Stimulated activated CD4-positive, alpha-beta T cell treated with anti-CD3 and anti-CD28 coated beads, Interleukin-1b, Interleukin-23, amount 100 ng/mL, for 1 hour (primary cell): ENCODE measurements at places on chromosomes 3 and 15.

DNA sequence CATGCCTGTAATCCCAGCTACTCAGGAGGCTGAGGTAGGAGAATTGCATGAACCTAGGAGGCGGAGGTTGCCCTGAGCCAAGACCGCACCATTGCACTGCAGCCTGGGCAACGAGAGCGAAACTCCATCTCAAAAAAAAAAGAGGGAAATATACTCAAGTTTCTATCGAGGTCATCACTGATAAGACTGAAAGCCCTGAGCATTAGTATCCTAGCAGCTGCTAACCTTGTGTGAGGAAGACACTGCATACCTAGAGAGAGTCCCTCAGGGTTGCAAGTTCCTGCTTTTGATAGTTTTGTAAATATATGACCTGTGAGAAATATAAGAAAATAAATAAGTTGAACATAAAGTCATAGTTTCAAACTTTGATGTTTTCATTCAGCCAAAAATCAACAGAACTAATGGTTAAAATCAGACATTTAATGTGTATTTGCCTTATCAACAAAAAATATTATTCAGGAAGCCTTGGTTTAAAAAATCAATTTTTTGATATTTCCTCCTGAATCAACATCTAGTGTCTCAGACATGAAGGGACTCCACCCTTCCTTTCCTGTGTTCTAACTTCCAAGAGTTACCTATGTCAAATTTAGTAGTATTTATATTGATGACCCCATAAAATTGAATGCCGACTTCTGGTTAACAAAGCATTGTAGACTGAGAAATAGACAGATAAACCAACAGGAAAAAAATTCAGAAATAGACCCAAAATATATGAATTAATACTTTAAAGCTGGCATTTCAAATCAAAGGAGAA, 19.8 kb upstream of the USP3 start:
- DNase-seq = no peak

GRCh38 chr15:53555226-53555625, 204.2 kb downstream of the WDR72 start:
- DNase-seq = no peak

GRCh38 chr15:80986487-80986886, 3.1 kb downstream of the MESD start:
- DNase-seq = no peak

DNA sequence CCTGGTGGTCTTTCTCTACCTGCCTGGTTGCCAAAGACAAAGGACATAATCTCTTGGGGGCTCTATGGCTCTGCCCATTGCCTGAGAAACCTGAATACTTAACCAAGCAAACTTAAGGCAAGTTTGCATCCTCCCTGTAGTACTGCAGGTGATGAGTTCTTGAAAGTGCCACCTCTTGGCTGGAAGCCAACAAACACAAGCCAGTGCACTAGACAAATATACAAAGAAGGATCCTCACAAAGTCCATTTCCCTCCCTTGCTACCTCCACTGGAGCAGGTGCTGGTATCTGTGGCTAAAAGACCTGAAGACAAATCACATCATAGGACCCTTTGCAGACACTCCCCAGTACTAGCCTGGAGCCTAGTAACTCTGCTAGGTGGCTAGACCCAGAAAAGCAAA, 772.3 kb downstream of the SI start:
- DNase-seq = no peak

DNA sequence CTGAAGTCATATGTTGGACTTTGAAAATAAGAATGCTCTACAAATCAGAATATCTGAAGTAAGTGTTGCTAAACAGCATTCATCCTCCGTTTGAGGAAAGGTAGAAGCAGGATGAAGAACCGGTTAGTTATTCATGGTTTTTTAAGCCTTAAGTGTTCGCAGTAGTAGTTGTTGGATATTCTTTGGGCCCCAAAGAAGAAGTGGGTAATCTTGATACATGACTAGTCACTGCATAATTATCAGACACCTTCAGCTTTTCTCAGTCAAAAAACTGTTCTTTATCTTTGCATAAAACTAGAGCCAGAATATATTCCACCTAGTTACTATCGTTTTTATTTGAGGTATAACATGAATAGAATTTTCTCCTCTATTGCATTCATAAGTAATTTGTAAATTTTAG, 13.8 kb downstream of the RAB5A start:
- DNase-seq = no peak

- no peak for DNase-seq
Observed at GRCh38 chr3:468172-468571, 271.6 kb downstream of the CHL1 start.

GRCh38 chr3:147425388-147425850, 16.3 kb downstream of the ZIC1 start:
- no peak for DNase-seq

GRCh38 chr3:54237109-54237508, 114.8 kb downstream of the CACNA2D3 start:
- DNase-seq = no peak

- DNase-seq = no peak
Observed at GRCh38 chr15:38504680-38505467, 50.9 kb downstream of the FAM98B start.

GRCh38 chr3:108251844-108252243, 29.6 kb upstream of the IFT57 start:
- no peak for DNase-seq

DNA sequence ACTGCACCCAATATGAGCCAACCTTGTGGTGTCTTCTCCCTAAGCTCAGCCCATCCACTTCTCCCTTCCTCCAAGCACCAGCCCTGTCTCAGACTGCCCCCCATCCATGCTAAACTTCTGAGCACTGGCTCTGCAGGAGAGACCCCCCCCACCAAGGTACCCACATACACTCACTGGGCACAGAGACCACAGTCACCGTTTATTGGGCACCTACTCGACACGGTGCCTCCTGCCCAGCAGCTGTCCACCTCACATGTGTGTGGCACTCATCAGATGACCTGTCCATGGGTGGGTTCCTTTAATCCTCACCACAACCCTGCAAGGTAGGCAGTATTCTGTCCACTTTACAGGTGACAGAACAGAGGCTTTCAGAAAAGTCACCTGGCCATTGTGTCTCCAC, 22.3 kb upstream of the SFMBT1 start:
- DNase-seq = no peak

- DNase-seq = no peak
Observed at GRCh38 chr3:56894881-56895431, 93.2 kb upstream of the ARHGEF3 start.

GRCh38 chr15:70835415-70835814, 18.5 kb downstream of the LARP6 start:
- no peak for DNase-seq

DNA sequence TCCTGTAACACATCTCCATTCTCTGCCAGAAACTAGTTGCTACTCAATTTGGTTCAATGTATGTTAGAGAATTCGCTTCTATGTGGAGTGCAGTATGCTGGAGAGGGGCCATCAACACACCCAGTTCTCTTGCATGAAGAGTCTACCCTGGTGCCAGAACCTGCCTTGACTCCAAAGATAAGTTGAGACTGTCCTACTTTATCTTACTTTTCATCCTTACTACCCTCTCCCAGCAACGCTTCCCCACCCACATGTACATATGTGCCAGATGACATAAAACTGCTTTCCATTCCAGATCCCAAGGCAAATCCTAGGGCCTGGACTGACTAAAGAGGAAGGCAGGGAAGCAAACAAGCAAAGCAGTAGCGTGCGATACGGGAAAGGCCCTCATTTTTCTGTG, 442.6 kb upstream of the THRB start:
- DNase-seq = no peak

DNA sequence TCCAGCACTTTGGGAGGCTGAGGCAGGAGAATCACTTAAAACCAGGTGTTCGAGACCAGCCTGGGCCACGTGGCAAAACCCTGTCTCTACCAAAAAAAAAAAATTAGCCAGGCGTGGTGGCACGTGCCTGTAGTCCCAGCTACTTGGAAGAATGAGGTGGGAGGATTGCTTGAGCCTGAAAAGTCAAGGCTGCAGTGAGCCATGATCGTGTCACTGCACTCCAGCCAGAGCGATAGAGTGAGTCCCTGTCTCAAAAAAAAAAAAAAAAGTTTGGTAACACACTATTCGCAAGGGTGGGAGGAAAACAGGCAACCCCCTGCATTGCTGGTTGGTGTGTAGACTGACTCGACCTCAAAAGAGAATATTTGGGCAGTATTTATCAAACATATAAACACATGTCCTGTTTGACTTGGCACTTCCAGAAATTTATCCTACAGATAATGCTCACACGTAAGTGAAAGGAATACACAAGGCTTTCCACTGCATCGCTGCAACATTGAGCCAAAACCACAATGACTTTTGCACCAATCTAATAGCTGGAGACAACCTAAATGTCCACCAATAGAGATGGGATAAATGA, 3.1 kb upstream of the ANPEP start:
- no peak for DNase-seq

GRCh38 chr15:64503197-64503596, 42.8 kb downstream of the ZNF609 start:
- no peak for DNase-seq

DNA sequence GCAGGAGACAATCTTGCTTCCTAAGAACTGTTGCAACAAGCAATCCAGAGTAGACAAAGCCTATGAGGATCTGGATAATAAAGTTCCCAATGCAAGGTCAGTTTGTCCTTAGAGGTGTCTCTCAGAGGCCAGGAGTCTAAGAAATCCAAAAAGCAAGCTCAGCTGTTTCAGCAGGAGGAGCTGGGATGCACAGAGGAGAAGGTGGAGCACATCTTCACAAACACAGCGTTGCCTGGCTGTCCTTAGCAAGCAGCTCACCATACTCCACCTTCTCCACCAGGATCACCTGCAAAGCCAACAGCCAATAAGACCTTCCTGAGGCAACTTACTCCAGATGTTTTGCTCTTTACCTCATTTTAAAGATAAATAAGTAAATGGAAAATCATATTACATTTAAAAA, 365 bp downstream of the ZBED2 start:
- no peak for DNase-seq

DNA sequence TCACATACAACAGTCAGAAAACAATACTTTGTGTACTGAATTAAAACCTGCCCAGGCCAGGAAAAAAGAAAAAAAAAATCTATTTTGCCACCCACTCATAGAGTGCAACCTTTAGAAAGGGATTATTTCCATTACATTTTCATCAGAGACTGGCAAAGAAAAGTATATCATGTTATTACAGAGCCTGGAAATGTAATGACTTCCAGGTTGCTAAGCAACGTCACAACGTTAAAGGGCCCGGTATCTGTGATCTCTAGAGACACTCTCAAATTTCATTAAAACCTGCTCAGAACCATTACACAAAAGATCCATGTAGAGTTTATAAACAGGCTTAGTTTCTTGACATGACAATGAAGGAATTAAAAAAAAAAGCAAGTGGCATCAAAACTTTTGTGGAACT, 170.5 kb downstream of the CTNNB1 start:
- no peak for DNase-seq

GRCh38 chr15:44300572-44300971, 12.1 kb downstream of the GOLM2 start:
- DNase-seq = no peak

GRCh38 chr3:38264353-38264771, 1.2 kb upstream of the SLC22A13 start:
- DNase-seq = no peak

GRCh38 chr3:67377299-67377698, 277.1 kb downstream of the SUCLG2 start:
- no peak for DNase-seq

- DNase-seq = no peak
Observed at GRCh38 chr15:51332206-51333147, 5.9 kb downstream of the CYP19A1 start.

DNA sequence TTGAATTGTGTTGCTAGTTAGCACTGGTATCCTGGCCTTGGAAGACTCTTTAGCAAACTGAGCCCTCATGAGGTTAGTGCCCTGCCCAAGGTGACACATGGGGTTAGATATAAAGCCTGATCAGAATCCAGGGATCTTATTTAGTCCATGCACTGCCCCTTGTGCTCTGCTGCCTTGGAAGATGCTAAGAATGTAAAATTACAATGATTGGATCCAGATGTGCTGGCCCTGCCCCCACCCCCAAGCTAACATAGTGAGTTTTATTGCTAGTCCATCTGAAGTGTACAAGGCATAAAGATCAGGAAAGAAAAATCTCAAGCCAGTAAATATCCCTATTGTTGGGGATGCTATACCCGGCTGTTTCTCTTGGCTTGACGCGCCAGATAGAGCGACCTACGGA, 248.1 kb upstream of the C2CD4B start:
- no peak for DNase-seq

DNA sequence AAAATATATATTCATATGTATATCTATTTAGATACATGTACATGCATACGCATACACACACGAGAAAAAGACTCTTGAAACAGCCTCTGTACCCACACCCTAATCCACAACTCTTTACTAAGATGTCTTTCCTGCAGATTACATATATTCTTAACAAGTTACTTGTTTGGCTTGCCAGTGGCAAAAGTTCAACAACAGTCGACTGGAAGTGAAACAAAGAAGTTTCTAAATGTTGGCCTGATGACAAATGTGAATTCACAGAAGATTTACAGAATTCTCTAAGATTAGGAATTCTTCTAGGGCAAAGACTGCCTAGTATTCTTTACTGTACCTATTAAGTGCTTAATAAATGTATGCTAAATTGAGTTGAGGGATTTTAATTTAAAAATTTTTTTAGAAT, 116.8 kb downstream of the CDIN1 start:
- DNase-seq = no peak

DNA sequence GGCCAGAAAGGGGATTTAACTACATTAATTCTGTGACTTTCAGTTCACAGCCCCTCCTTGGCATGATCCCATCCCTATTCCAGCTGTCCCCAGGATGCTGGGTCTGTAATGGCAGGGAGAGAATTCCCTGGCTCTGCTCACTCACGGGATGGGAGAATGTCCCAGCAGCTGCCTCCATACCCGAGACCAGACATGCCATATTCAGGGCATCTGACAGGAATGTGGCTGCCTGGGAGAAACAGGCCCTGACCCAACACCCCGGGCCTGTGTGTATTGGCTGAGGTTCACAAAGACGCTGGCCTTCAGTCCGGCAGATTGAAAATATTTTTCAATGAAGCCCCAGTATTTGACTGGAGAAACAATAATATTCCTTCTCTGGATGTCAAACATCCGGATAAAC, 83.6 kb upstream of the SMAD3 start:
- no peak for DNase-seq

GRCh38 chr3:139477710-139478640, 1.7 kb upstream of the RBP2 start:
- DNase-seq = no peak

DNA sequence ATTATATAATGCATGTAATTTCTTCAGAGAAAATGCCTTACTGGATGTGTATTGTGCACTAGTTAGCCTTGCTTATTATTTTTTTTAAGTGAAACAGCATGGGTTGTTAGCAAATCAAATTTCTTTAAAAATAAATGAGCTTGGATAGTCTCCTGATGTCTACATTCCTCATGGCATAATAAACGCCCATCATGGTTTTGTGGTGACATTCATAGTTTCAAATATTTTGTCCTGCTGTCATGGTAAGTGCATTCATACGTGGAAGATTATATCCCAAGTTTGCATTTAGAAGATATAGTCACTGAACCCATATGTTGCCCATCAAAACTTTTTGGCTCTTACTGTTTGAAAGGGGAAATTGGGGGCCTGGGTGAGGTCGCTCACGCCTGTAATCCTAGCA, 130.7 kb downstream of the ALCAM start:
- DNase-seq = no peak

GRCh38 chr15:95929232-95929846, 401.2 kb upstream of the NR2F2 start:
- DNase-seq = no peak
